ENCODE measurements at places on chromosomes 5 and 9.

DNA sequence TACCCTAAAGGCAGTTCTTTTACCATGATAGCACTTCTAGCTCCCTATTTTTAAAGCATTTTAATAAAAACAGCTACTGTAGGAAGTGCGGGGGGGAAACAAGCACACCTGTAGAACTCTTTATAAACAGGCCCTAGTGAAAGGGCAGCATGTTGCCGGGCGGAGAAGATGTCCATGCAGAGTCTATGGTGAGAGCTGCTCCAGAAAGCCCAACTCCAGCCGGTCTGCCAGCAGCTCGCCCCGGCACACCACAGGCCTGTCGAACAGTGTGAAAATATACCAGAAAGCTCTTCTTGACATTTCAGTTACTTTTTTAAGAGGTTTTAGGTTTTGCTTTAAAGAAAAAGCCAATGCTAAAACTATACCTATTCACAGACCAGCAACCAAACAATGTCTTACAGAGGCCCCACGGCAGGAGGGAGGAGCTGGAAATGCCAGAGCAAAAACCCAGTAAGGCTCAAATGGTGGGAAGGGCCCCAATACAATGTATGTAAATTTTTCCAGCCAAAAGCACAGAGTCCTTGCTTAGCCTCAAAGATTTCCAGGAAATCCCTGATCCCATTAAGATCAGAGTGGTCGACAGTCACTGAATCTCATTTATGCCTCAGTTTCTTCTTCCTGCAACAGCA, 121.2 kb downstream of the SAXO1 start:
- DNase-seq: no peak

- no peak for DNase-seq
Observed at GRCh38 chr5:150931368-150931965, 26.7 kb upstream of the ZNF300 start.

- no peak for DNase-seq
Observed at GRCh38 chr5:173830421-173830820, 57.7 kb upstream of the CPEB4 start.

DNA sequence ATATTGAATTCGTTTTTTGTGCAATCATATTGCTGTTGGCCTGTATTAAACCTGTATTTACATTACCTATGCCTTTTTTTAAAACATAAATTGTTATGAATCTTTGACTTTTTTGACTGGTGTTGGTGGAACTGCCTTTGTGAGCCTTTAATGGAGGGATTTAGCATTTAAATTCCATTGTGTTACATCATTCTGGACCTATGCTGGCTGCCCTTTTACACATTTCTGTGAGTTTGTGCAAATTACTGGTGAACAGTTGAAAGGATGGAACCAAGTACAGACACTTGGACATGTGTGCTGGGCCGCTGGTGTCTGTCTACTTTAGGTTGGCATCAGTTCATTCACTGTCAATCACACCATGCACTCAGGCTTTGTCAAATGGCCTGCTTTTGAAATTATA, 3.4 kb downstream of the SNX18 start:
- no peak for DNase-seq

DNA sequence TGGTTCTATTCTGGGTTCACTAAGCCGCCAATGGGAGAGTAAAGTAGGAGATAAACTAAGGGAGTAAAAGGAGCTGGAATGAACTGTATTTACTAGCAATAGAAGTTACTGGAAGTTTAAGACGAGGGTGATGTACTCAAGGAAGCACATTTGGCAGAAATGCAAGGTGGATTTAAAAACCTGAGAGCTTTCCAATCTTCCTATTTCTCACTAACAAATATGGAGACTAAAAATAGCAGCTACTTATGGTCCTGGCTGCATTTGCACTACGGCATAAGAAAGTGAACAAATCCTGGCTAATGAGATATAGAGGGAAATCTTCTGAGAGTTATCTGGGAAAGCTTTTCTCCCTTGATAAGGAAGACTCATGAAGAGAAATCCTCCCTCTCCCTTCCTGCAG, 153.4 kb downstream of the TMEM161B start:
- DNase-seq: no peak

- DNase-seq: no peak
Observed at GRCh38 chr5:73625372-73625943, 538 bp upstream of the ARHGEF28 start.

GRCh38 chr5:157049605-157050004, 9.3 kb downstream of the HAVCR1 start:
- DNase-seq: no peak

DNA sequence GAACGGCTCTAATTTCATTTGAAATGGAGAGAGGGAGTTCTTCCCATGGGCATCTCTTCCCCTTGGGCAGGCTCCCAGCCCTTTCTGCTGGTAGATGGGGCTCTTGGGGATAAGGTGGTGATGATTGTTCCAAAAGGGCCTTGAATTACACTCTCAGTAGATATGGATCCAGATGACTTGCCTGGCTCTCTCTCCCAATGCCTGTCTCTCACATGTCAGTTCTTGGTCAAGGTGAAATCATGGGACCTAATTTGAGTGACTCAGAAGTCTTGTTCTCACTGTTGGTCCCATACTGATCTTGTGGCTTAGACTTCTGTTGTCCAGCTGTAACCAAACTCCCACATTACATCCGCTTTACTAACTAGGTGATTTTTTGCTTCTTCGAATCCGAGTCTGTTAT, 317.0 kb upstream of the RFX3 start:
- DNase-seq: no peak

DNA sequence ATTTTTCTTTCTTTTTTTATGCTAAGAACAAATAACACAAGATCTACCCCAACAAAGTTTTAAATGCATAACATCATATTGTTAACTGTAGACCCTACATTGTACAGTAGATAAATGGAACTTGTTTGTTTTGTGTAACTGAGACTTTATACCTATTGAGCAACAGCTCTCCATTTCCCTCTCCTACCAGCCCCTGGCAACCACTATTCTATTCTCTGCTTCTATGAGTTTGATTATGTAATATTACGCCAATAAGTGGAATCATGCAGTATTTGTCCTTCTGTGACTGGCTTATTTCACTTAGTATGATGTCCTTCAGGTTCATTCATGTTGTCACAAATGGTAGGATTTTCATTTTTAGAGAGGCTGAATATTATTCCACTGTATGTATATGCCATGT, 308.2 kb upstream of the PRR16 start:
- no peak for DNase-seq

- DNase-seq: no peak
Observed at GRCh38 chr5:14413331-14413750, 168.3 kb upstream of the OTULINL start.

- no peak for DNase-seq
Observed at GRCh38 chr5:160506006-160507004, 84.7 kb downstream of the PTTG1 start.

- no peak for DNase-seq
Observed at GRCh38 chr5:131846536-131846935, 49.7 kb upstream of the FNIP1 start.

DNA sequence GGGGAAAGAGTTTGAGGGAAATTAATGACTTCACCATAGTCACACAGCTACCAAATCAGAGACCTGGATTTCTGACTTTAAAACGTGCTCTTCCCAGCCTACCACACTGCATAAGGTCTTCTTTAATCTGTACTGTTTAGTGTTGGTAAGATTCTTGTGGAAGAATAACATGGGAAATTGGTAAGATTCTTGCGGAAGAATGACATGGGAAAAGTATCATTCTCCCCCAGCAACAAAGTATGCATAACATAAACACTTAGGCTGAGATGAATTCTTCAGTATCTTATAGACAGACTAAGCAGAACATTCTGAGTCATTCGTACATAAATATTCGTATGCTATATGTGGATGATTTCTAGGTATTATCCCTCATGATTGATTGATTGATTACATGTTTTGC, 170.4 kb downstream of the FOCAD start:
- no peak for DNase-seq

- peak; percentile 40 for DNase-seq
Observed at GRCh38 chr5:60521376-60522291, 178.3 kb downstream of the DEPDC1B start.

DNA sequence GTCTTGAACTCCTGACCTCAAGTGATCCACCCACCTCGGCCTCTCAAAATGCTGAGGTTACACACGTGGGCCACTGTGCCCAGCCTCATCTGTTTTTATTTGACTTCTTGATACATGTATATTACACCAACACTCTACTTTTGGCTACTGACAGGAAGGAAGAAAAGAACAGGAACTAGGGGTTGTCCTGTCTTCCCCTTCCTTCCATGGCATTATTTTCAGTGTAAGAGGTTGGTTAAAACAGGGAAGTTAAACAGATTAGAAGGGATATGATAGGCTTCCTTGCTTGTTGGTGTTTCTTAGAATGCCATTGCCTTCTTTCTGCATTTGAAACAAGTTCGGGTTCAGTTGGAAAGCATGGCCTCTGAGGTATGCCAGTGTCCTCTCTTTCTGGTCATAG, 312.8 kb downstream of the NDUFS4 start:
- DNase-seq: no peak

DNA sequence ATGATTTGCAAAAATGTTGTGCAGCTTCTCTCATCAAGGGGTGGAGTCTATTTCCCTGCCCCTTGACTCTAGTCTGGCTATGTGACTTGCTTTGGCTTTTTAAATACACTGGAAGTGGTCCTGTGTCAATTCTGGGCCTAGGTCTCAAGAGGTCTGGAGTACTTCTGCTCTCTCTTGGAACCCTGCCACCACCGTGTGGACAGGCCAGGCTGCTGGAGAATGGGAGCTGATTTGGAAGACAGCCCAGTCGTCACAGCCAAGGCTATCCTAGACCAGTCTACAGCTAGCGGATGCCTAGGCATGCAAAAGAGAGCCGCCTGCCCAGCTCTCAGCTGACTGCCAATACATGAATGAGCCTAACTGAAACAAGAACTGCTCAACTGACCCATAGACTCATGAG, 56.7 kb upstream of the CLINT1 start:
- DNase-seq: no peak

- DNase-seq: no peak
Observed at GRCh38 chr5:119655061-119655460, 25.7 kb downstream of the FAM170A start.

DNA sequence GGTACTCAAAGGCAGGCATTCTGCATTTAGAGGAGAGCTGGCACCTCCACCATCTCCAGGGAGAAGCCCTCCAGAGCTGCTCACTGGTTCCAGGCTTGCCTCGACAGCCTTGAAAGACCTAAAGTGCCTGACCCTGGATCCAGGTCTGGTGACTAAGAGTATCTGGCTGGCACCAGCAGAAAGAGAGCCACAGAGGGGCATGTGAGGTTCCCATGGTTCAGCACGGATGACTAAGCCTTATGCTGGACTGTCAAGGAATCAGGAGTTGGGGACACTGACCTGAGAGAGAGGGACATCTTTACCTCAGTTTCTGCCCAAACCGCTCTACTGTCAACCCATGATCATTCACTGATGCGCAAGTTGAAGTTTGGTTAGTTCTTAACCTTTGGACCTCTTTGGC, 3.0 kb downstream of the ACTL7A start:
- DNase-seq: no peak

GRCh38 chr9:121690316-121690715, 38.9 kb downstream of the DAB2IP start:
- no peak for DNase-seq

- DNase-seq: peak; percentile 70
Observed at GRCh38 chr9:108565651-108566378, 290.0 kb downstream of the ACTL7B start.

Measured in NCI-H526 (cell line).